ENCODE measurements at places on chromosomes 13 and 19.

GRCh38 chr13:107466326-107467099 is 748.8 kb downstream of the LIG4 start:
- no peak for DNase-seq

DNA sequence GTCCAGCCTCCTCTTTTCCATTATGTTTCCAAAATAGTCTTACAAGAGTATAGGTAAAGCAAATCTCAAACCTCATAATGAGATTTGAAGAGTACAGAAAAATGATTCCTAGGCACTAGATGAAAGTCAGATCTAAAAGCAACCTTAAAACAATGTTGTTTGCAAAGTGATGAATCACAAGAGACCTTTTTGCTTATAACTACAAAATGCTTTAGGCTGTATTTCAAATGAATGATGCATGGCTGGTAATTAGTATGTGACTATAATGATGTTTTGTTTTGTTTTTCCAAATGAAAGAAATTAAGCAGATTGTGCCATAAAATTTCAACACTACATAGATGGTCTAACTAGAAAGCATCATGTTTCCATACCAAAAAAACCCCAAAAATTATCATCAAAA is 272.7 kb downstream of the DIAPH3 start:
- DNase-seq, result no peak

- no peak for DNase-seq
Observed at GRCh38 chr19:925087-925525, 729 bp upstream of the ARID3A start.

DNA sequence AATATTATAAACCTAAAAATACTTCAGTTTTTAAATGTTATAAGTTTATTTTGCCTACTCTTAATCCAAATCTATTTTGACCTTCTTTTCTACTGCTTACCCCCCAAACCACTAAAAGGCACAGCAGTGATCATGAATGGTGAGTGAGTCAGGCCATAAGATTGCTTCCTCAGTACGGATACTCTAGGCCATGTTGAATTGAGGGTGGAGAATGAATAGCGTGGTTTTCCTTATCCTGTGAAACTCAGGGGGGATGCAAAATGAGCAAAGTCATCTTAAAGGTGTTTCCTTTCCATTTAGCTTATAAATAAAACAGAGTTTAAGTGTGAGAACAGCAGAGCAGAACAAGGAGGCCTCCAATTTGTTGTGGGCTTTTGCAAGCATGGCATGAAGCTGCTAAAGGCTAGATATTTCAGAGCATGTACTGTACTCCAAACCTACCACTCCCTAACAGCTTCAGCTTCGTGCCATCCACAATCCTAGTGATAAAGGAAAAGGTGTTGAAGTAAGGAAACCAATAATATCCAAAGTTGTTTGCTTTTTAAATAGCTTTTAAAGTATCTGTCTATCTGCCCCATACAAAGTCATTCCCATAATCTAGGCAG is 25.0 kb downstream of the SERPINE3 start:
- peak; percentile 13 for DNase-seq

GRCh38 chr19:52941941-52942385 is 18.7 kb upstream of the ZNF888 start:
- no peak for DNase-seq

- no peak for DNase-seq
Observed at GRCh38 chr19:12162513-12162881, 399 bp upstream of the ZNF136 start.

GRCh38 chr19:55175117-55175867 is 4.8 kb downstream of the SYT5 start:
- no peak for DNase-seq

Measured in AG04450 (cell line).